Kidney capillary endothelial cell (primary cell): ENCODE measurements at places on chromosomes 3 and 15.
A peak's percentile ranks its signal among the peaks of the same experiment; 100 is the strongest.

GRCh38 chr15:31472636-31473384, 146.2 kb downstream of the KLF13 start:
- DNase-seq = no peak

DNA sequence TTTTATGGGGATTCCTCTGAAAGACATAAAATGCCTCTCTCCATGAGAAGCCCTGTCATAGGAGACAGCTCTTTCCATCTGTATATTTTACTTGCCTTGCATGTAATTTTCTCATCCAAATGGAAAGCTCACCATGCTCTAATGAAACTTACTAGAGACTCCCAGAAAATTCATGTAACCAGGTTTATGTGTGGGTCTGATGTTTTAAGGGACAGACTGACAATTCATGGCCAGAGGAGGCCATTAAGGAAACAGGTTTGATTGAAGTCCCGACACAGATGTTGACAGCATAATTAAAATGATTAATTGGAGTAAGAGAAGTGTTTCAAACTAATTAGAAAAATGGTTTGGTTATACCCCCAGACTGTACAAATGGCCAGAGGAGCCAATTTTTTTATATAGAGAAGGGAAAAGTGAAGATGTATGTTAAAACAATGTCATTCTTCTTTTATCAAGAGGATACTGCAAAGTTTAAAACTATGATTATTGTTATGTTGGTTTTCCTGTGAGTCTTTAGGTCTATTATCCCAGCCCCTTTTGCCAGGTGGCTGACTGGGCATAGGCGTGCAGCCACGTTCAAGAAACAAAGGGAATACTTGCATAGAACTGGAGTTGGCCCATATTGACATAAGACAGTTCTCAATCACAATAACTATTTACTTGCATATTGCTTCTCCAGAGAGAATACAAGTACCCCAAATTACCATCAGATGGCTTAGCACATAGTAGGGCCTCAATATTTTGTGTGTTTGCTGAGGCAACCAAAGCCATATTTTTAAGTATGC, 64.8 kb downstream of the RBMS3 start:
- DNase-seq = no peak

DNA sequence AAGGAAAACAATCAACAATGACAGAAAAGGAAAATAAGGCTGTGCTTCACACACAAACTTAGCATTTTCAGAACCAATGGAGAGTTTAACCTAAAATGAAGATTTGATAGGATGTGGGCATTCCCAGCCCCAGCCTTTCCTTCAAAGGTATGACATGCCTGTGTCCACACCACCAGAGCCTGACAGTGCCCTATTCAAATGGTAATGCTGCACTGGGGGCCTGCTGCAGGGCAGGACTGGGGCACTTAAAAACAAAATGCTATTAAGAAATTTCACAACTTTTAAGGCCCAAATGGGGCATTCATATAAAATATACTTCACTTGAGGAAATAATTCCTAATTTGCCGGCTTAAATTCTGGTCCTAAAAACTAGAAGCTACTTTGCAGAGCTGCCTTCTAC, 30.9 kb upstream of the TKT start:
- no peak for DNase-seq

GRCh38 chr3:46997453-46998091, 18.1 kb downstream of the NBEAL2 start:
- DNase-seq = no peak

- no peak for DNase-seq
Observed at GRCh38 chr3:46416125-46416810, 9.2 kb downstream of the CCRL2 start.

GRCh38 chr15:92818651-92819277, 81.4 kb upstream of the CHD2 start:
- no peak for DNase-seq

- DNase-seq = no peak
Observed at GRCh38 chr15:69807721-69808120, 290.0 kb downstream of the TLE3 start.

- no peak for DNase-seq
Observed at GRCh38 chr15:33894193-33894592, 74.1 kb upstream of the CHRM5 start.

- DNase-seq = no peak
Observed at GRCh38 chr15:25705433-25706115, 157.6 kb downstream of the ATP10A start.

GRCh38 chr15:66356077-66356358, 467 bp downstream of the TIPIN start:
- no peak for DNase-seq

DNA sequence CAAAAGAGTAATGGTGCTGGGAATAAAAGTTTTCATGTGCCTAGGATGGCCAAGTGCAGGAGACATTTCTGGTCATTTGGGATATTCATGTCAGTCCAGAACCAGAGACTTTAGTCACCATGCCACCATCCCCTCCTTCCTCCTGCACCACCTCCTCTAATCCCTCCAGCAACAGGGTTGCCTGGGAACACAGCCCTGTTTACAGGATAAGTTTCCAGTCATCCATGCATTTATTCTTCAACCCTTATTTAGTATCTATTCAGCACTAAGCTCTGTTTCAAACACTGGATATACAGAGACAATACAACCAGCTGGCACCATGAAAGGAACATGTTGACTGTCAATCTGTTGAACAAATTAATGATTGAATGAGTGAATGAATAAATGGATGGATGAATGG, 211.7 kb downstream of the CLSTN2 start:
- no peak for DNase-seq

DNA sequence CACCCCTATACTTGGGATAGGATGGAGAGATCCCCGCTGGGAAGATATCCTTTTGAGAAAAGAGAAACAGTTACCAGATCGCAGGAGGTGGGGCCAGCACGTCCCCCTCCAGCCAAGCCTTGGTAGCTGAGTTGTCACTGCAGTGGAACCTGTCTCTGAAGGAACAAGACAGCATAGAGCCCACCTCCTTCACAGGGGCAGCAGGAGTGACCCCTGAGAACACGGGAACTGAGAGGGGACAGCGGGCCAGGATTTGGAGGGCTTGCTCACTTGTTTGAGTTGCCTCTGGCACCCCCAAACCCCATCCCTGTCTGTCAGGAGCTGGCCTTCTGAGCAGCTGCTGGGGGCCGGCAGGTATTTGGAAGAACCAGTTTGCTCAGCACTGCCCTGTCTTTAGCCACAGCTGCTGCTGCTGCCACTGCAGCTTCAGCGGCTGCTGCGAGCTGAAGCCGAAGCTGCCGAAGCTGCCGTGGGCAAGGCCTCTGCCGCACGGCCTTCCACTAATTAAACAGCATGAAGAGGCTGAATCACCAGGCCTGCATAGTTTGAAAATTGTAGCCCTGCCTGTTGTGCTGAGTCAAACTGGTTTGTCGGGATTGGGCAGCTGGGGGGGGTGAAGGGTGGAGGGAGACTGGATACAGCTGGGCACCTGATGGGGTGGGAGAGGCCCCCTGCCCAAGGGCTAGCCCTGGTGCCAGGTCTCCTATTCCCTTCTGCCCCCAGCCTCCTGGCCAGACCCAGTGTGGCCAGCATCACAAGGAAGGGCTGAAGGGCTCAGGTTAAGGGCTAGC, 4.0 kb downstream of the EPHB3 start:
- DNase-seq = no peak

GRCh38 chr3:155512867-155513261, 219.4 kb upstream of the STRIT1 start:
- DNase-seq = no peak

- DNase-seq = no peak
Observed at GRCh38 chr3:59450946-59451763, 401.3 kb upstream of the CFAP20DC start.

DNA sequence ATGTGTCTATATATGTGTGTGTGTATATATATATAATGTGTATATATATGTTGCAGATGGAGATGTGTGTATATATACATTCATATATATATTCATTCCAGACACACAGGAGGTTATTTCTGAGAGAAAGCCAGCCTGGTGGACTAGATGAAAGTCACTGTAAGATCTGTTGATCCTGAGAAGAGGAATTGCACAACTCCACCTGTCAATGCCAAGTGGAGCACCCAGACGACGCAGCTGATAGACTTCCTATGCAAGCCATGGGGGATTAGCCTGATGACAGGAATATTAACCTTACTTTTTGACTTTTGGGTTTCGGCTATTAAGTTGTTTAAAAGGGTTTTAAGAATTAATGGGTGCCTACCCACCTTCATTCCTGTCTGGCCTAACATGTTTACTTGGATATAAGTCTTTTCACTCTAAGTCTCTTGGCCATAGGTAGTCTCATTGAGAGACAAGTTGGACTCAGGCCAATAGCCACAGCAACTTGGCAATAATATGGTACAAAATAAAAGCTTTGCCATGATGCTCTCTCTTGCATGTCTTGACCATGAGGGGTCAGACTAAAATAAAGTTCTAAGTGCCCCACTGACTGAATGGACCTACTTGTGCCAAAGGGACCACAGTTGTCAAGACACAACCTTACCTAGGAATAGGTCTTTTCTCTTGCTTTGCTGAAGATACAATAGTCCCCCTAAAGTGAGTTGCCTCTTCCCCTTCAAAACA, 35.9 kb upstream of the GOLGA6L2 start:
- DNase-seq = no peak

DNA sequence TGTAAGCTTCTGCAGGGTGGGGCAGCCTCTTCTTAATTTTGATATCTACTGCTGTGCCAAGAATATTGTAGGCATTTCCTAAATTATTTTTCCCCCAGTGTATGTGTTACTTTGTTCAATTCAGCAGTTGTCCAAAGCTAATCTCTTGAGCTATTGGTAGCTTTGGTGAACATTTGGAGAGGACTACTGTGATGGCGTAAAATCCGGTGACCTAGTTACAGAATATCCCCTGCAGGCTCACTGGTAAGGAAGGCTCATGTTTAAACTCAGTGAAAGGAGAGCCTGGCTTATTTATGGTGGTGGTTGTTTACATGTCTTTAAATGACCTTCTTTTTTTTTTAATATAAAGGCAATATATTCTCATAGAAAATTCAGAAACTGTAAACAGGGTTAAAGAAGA, 105.6 kb downstream of the LPP start:
- DNase-seq = no peak

DNA sequence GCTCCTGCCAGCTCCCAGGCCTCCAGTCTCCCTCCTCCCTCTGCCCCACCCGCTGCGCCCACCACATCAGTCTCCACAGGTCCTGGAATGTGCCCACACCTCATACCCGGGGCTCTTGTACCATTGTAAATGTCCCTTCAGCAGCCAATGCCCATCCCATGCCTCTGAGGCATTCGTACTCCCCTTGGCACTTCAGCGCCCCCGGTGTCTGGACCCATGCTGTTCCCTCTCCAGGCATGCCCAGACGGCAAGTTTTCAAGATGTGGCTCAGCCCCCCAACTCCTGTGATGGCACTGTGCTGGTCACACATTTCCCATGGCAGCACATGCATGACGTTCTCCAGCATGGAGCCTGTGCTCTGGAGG, 13.3 kb downstream of the PLXND1 start:
- DNase-seq = no peak

GRCh38 chr15:64909546-64909945, 2.2 kb upstream of the ANKDD1A start:
- no peak for DNase-seq

- DNase-seq = peak; percentile 86
Observed at GRCh38 chr15:95684693-95685115, 645.8 kb upstream of the NR2F2 start.

DNA sequence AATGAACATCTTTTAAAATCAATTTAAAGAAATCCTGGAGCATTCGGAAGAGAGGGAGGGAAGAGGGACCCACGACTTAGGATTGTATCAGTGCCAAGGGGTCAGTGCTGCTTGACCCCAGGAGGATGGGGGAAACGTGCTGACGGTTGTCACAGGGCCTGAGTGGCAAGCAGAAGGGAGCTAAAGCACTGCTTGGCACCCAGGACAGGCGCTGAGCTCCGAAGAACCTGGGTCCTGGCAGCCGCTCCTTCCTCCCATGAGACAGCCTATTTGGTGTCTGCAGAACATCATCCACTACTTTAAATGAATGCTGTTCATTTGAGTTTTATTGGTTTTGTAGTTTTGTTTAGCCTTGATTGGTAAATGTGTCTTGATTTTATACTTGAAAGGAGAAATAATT, 54.5 kb downstream of the RGMA start:
- DNase-seq = no peak

DNA sequence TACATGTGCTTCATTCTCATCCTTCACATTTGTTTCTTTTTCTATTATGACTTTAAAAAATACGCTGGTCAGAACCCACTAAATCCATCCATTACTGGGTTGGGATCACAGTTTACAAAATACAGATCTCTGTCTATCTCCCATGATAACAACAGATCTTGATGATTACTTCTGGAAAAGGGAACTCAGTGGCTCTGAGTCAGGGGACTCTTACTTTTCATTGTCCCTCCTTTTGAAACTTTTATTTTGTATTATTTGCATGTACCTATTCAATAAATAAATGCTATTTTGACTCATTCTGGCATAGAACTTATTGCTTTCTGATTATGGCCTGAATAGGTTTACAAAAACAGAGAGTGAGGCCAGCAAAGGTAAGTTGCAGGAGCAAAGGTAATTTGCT, 11.6 kb upstream of the RASGRP1 start:
- no peak for DNase-seq

- DNase-seq = no peak
Observed at GRCh38 chr3:197249542-197249941, 48.9 kb downstream of the DLG1 start.

GRCh38 chr3:171640520-171641412, 169.5 kb downstream of the PLD1 start:
- DNase-seq = no peak

DNA sequence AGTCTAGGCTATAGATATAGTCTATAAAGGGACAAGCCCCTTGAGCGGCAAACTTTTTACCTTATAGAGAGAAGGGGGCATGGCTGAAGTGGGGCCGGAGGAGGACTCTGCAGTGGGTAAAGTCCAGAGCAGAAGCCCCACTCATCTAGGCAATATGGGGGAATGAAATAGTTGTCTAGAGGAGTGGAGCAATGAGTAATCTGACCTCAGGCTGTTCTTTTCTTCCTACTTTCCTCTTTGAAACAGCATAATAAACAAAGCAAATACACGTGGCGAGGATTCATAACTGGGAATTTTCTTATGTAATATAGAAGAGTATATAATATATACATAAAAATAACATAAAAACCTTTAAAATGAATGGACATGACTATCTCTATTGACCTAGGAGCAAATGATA, 546.4 kb upstream of the ZNF385D start:
- DNase-seq = no peak

GRCh38 chr3:80187981-80188380, 420.2 kb upstream of the ROBO1 start:
- no peak for DNase-seq

DNA sequence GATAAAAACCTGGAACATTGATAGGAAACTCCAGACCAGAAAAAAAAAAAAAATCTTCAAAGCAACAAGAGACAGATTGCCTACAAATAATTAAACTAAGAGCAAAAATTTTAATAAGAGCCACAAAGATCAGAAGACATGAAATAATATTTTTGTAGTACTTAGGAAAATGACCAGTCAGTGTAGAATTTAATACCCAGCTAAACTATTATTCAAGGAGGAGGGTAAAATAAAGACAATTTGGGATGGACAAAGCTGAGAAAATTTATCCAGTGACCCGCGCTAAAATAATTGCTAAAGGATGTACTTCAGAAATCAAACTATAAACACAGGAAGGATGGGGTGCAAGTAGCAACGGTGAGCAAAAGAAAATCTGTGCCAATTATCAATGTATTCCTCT, 133.2 kb downstream of the AQP9 start:
- no peak for DNase-seq

GRCh38 chr3:76646921-76647562, 392.9 kb upstream of the ROBO2 start:
- no peak for DNase-seq

GRCh38 chr3:13016721-13017255, 56.4 kb downstream of the IQSEC1 start:
- no peak for DNase-seq
